A673 (cell line): ENCODE measurements at places on chromosomes 4 and X.

- DNase-seq = no peak
Observed at GRCh38 chrX:132119283-132119682, 8.5 kb downstream of the FRMD7 start.

DNA sequence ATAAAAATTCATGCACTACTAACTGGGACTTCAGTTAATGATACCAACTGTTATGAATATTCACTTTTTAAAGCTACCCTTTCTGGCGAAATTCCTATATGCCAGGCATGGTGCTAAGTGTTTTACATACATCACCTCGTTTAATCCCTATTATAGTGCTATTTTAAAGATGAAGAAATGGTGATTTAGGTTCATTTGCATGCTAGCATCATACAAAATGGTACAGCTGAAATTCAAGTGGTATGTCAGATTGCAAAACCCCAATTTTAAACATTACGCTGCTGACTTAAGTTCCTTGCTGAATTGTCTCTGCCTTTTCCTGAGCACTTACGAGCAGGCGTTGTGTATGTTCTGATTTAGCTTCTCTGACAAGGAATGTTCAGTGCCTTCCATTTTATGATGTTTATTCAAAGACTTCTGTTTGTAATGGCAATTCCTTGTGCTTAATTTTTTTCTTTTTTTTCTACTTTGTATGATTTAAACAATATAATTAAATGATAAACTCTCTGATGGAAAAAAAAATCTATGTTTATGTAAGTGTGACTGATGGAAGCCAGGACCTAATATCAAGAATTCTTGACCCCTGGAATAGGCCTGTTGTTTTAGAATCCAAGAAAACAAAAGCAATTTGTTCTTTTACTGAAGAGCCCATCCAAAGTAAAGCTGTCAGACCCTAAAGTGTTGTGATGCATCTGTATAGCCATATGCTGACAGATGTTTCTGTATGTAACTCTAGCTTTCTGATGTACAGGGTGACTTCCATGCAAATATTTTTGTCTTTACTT is 148.1 kb downstream of the PCDH7 start:
- no peak for DNase-seq

GRCh38 chr4:75555294-75556164 is at the start of gene ODAPH:
Gene ODAPH (plus strand): TSS chr4:75556066. CDS start chr4:75556083, 17 bp downstream.
- no peak for DNase-seq

- DNase-seq = peak; percentile 23
Observed at GRCh38 chr4:148017801-148018200, 285.9 kb downstream of the ARHGAP10 start.

GRCh38 chrX:151000861-151001331 is 17.8 kb downstream of the HMGB3 start:
- no peak for DNase-seq

DNA sequence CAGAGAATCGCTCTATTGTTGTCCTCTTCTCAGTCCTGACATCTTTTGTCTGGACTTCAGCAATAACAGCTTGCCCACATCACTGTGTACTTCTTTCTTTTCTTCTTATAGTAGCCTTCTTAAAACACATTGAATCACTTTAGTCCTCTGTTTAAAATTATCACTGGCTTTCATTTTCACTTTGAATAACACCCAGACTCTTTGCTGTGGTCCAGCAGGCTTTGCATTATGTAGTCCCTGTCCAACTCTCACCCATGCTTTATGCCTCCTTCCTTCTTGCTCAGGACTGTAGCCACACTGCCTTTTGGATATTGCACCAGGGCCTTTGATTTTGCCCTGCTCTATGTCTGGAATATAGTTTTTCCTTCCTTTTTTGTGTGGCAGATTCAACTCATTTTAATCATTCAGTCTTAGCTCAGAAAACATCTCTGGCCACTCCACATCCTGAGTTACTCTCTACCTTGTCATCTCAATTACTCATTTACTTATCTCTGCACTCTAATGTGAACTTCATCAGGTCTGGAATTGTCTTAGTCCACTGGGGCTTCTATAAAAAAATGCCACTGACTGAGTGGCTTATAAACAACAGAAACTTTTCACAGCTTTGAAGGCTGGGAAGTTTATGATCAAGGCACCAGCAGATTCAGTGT is 168.2 kb downstream of the C4orf33 start:
- no peak for DNase-seq

DNA sequence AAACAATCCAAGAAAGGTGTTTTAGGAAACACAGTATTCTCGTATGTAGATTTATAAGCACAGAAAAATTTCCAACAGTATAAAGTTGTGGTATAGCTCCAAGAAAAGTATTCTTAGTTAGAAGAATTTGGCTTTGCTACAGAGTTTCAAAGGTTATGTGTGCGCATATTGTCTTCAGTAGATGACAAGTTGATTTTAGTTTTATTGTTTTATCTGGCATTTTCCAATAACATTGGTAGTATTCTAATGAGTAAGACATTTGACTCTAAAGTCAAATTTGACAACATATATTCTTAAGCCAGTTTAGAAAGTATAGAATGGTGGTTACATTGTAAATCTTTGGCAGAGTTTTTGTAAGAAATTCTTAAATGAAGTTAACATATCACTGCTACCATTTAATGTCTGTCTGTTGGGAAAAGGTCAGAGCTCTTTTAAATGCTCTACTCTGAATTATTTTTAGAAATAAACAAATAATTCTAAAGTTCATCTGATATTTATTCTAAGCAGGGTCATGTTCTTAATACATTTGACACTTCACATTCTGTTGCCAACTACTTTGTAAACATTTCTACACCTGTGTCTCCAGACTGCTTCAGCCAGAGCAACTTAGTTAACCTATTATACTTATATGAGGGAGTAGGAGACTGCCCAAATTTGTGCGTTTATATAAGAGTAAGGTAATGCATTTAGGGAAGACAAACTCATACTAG is 30.0 kb downstream of the CLCN3 start:
- no peak for DNase-seq

DNA sequence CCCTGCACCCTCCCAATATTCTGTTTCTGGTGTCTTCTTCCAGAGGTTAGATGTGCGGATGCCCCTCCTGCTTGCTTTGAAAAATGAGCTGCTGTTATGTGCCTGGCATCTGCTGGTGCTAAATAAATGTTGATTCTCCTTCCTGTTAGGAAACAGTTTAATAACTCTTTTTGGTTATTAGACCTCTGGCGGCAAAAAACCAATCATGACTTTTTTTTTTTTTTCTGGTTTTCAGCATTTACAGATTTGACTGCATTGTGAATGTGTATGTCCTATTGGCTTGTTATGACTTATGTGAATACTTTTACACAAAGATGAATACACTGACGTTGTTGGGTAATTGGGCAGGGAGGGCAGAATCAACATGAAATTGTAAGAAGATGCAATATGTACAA is 13.6 kb upstream of the TMEM156 start:
- DNase-seq = no peak

- no peak for DNase-seq
Observed at GRCh38 chrX:50643525-50644137, 170.4 kb downstream of the SHROOM4 start.
